Glomerular endothelial cell (primary cell): ENCODE measurements at places on chromosomes 6 and 20. TPM values are rescaled to one million over a fixed set of nuclear protein-coding genes. Genes with fewer than 3 reads are reported as not detected.

Gene SLC26A8
- not detected in 2 replicates for total RNA-seq

Gene KCNK15
- total RNA-seq = 0.35 TPM in 1 of 2 replicates, not detected in the other

Gene VGLL2
- total RNA-seq = not detected in 2 replicates

Gene NKAPL
- 0.99 and 2.8 TPM in 2 replicates for total RNA-seq

Gene PHACTR3
- total RNA-seq = not detected in 2 replicates

Gene DACT2
- not detected in 2 replicates for total RNA-seq

Gene C6orf58
- total RNA-seq = not detected in 2 replicates

Gene SLC22A2
- not detected in 2 replicates for total RNA-seq

Gene SS18L1
- total RNA-seq = 16.1 and 17.1 TPM in 2 replicates

Gene HLA-DPB1
- total RNA-seq = 2.4 and 8.0 TPM in 2 replicates

Gene AVP
- total RNA-seq = not detected in 2 replicates

Gene LKAAEAR1
- total RNA-seq = 1.2 TPM in 1 of 2 replicates, not detected in the other

Gene MLN
- not detected in 2 replicates for total RNA-seq

Gene GJE1
- total RNA-seq = not detected in 2 replicates

Gene IL17A
- not detected in 2 replicates for total RNA-seq

Gene TMEM63B
- total RNA-seq = 70.1 and 80.8 TPM in 2 replicates

Gene CALHM5
- 4.8 and 5.5 TPM in 2 replicates for total RNA-seq

Gene OR2J3
- total RNA-seq = not detected in 2 replicates

Gene EBF4
- total RNA-seq = 2.3 and 4.1 TPM in 2 replicates

Gene GGTLC1
- not detected in 2 replicates for total RNA-seq

Gene DEFB124
- total RNA-seq = not detected in 2 replicates

Gene CPXM1
- total RNA-seq = 4.3 and 12.5 TPM in 2 replicates

Gene PDE10A
- total RNA-seq = 5.4 and 10.0 TPM in 2 replicates

Gene PRSS16
- total RNA-seq = 0.05 TPM in 1 of 2 replicates, not detected in the other
